ENCODE measurements at places on chromosomes 1 and 21. TPM values are rescaled to one million over a fixed set of nuclear protein-coding genes. Genes with fewer than 3 reads are reported as not detected.
A peak's percentile ranks its signal among the peaks of the same experiment; 100 is the strongest.

Gene ASB17
- total RNA-seq = not detected

DNA sequence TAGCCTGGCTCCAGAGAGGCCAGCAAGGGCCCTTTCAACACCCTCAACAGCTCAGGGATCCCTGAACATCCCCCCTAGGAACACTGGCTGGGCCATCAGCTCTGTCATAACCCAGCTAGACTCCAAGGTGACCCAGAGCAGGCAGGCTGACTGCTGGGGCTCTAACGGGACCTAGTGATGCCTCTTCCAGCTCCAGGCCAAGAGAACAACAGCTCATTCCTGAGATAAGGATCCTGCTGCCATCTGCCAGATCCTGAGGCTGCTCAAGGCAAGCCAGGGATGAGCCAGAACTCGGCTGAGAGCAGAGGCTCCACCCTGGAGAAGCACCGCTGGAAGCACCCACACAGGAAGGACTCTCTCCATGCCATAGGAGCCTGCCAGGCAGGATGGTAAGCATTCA lies 2.0 kb downstream of the VSIG8 start:
- no peak for DNase-seq

DNA sequence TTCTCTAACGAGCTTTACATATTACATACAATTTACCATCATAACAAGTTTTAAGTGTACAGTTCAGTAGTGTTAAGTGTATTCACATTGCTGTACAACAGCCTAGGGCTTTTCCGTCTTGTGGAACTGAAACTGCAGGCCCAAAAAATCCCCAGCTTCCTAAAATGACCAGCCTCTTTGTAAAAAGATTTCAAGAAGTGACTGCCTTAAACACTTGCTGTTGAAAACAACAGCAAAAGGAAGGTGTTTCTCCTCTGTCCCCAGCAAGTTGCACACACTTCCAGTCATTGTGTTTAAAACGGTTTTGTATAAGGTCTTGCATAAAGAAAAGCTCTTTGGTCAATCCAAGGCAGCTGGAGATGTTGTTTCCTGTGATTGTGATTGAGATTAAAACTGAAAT lies 16.0 kb upstream of the GBP1 start:
- DNase-seq = no peak

DNA sequence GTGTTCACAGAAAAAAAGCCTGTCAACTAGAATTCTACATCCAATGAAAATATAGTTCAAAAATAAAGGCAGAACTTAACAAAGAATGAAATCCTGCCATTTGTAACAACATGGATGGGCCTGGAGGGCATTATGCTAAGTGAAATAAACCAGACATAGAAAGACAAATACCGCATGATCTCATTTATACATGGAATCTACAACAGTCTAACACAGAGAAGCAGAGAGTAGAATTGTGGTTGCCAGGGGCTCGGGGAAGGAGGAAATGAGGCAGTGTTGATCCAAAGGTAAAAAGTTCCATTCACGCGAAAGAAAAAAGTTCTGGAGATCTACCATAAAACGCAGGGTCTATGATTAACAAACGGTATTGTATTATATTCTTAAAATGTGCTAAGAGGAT lies 282.6 kb downstream of the MRPL39 start:
- DNase-seq = no peak

GRCh38 chr1:159953536-159954515 lies at the start of gene SLAMF9:
Gene SLAMF9 (minus strand): TSS chr1:159954237. CDS start chr1:159954137, 100 bp downstream.
- peak; percentile 78 for DNase-seq

Gene TP73
- 4.7 TPM for total RNA-seq

GRCh38 chr21:14479241-14479786 lies 66.8 kb downstream of the SAMSN1 start:
- no peak for DNase-seq

Gene PRAMEF4
- not detected for total RNA-seq

- DNase-seq = no peak
Measured at GRCh38 chr21:46264046-46264689, 21.2 kb downstream of the MCM3AP start.

Gene DHRS3
- total RNA-seq = not detected
